ENCODE measurements at places on chromosomes 11 and 22. TPM values are rescaled to one million over a fixed set of nuclear protein-coding genes. Genes with fewer than 3 reads are reported as not detected.

GRCh38 chr11:27274854-27275395 lies 88.1 kb downstream of the CCDC34 start:
- no peak overlapping the region for H3K4me3 ChIP-seq
- H3K36me3 ChIP-seq, result no peaks in the 10 kb centered on the region
- H3K4me1 ChIP-seq, result no peaks in the 10 kb centered on the region
- no peak overlapping the region for H3K27ac ChIP-seq
- H3K27me3 ChIP-seq, result no peaks in the 10 kb centered on the region

- no peak overlapping the region for H3K27ac ChIP-seq
- DNase-seq, result no peak
- no peaks in the 10 kb centered on the region for H3K27me3 ChIP-seq
- no peaks in the 10 kb centered on the region for H3K36me3 ChIP-seq
- H3K4me3 ChIP-seq, result no peak overlapping the region
Observed at GRCh38 chr11:65254724-65255123, 7.0 kb upstream of the POLA2 start.

Gene AMOTL1
- 18.3 TPM for total RNA-seq

DNA sequence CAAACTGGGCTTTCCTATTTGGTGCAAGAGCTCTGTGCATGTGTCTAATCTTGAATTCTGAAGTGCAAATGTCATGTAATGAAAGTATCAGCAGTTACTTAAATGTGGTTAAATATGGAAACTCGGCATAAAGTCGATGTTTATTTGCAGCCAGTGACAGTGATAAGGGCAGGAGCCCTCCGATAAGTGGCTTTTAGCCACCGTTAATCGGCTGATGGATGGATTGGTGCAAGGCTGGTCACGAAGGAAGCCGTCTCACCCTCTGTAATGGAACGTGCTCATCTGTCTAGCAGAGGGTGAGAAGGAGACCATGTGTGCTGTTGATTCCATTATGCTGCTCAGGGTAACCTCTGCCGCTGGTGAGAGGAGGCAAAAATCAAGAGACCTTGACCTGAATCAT lies 121.8 kb upstream of the PAX6 start:
- no peak overlapping the region for H3K4me3 ChIP-seq
- no peak for DNase-seq
- no peak overlapping the region for H3K27ac ChIP-seq
- H3K27me3 ChIP-seq, result no peaks in the 10 kb centered on the region
- H3K4me1 ChIP-seq, result no peaks in the 10 kb centered on the region
- H3K36me3 ChIP-seq, result no peaks in the 10 kb centered on the region

Gene KDM4D
- 0.27 TPM for total RNA-seq

DNA sequence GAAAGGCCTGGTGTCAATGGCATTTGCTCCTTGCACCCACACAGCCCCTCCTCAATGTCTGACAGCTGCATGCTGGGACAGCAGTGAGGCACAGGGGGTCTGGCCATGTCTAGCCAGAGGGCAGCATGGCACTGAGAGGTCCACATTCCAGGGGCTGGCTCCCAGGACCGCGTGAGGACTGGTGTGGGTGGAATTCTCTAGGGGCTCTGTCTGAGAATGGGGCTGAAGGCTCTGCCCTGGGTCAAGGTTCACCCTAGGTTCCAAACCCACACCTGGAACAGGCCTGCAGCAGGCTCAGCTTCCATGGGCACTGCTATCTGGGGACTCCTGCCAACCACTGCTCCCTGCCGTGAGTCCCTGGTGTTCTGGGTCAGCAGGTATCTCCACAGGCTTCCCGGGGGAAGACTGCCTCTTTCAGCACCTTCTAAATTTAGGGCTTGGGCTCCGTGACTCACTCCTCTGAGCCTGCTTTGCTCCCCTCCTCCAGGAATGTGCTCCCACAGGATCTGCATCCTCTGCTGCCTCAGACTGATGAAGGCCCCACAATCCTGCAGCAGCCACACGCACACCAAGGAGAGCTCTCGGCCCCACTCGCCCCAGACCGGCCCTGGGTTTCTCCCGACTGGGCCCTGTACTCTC lies 4.2 kb downstream of the STARD10 start:
- H3K27me3 ChIP-seq, result no peaks in the 10 kb centered on the region
- no peaks in the 10 kb centered on the region for H3K36me3 ChIP-seq
- no peak overlapping the region for H3K4me3 ChIP-seq
- DNase-seq, result no peak
- peaks cover 14% of the 10 kb centered on the region for H3K4me1 ChIP-seq
- no peak overlapping the region for H3K27ac ChIP-seq

Gene CHRM4
- total RNA-seq, result not detected

- no peak overlapping the region for H3K4me3 ChIP-seq
- H3K27ac ChIP-seq, result no peak overlapping the region
- H3K4me1 ChIP-seq, result no peaks in the 10 kb centered on the region
- no peaks in the 10 kb centered on the region for H3K36me3 ChIP-seq
Observed at GRCh38 chr11:102933627-102934026, 21.9 kb downstream of the MMP13 start.

- H3K36me3 ChIP-seq, result no peaks in the 10 kb centered on the region
- no peaks in the 10 kb centered on the region for H3K27me3 ChIP-seq
- H3K27ac ChIP-seq, result no peak overlapping the region
- no peak for DNase-seq
Observed at GRCh38 chr22:49599691-49600455, 227.8 kb downstream of the BRD1 start.

DNA sequence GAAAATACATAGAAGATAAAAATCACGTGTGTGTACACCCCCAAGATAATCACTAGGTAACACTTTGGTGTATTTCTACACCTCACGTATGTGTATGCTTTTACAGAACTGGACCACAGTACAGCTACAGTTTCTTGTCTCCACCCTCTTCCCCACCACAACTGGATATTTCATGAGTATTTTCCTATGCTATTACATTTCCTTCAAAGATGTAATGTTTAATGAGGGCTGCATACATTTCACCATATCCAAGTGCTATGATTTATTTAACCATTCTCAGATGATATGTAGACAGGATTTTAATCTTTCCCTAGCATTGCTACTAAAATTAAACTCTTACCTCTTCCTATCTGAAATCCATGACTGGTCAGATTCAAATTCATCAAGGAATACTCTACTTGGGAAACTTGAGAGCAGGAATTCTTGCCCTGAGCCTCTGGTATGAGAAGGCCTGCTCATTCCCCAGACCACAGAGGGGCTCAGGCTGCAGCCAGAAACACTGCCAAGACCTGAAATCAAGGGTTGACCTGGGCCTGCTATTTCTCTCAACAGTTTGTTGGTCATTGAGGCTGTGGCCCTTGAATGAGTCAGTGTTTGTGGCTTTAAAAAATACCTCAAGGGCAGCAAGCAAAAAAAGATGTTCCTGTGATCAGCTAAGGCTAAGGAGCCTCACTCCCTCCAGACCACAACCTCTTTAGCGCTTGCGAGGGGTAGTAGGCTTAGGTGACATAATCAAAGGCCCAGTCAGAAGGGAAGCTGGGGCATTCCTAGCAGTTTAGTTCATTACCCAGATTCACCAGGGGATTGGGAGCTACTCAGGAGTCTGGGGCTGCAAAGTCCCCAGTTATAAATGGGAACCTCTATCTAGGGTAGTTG lies 55.5 kb downstream of the ABTB2 start:
- no peaks in the 10 kb centered on the region for H3K4me1 ChIP-seq
- no peaks in the 10 kb centered on the region for H3K36me3 ChIP-seq
- no peaks in the 10 kb centered on the region for H3K27me3 ChIP-seq
- no peak overlapping the region for H3K4me3 ChIP-seq
- H3K27ac ChIP-seq, result no peak overlapping the region

- no peak overlapping the region for H3K27ac ChIP-seq
- no peak for DNase-seq
- H3K4me3 ChIP-seq, result no peak overlapping the region
Observed at GRCh38 chr22:17700778-17701177, 62.2 kb downstream of the BCL2L13 start.

DNA sequence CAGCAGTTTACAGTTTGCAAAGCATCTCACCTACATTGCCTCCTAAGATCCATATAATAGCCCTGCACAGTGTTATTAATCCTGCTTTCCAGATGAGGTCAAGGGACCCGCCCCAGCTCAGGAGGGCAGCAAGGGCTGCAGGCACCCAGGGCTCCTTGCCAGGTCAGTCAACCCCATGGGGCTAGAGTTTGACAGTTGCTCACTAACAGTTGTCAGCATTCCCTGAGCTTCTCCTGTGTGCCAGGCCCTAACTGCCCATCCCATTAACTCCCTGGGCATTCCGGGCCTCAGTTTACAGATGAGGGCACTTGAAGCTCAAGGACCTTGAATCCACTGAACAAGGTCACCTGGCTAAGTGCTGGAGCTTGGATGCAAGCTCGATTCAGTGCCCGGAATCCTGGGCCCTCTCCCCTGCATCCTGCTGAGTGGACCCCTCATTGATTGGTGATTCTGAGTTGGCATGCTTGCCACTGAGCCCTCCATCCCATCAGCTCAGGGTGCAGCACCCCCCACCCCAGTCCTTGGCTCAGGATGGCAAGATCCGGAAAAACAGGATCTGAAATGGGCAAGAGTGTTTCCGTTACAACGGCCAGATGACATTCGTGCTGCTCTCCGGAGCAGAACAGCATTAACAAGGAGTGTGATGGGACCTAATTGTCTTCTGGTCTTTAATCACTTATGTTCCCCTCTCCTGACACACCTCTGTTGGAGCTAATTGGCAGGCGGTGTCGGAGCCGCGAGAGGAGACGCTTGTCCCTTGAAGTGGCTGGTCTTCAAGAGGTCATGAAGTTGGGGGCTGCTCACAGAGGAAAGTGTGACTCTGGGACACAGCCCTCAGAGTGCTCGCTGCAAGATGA lies 87.4 kb upstream of the SHISAL1 start:
- no peaks in the 10 kb centered on the region for H3K36me3 ChIP-seq
- no peaks in the 10 kb centered on the region for H3K27me3 ChIP-seq
- peak; percentile 1 for DNase-seq
- H3K27ac ChIP-seq, result no peak overlapping the region
- H3K4me3 ChIP-seq, result no peak overlapping the region

Gene FAM227A
- total RNA-seq, result 0.27 TPM

Gene NAALADL1
- not detected for total RNA-seq

DNA sequence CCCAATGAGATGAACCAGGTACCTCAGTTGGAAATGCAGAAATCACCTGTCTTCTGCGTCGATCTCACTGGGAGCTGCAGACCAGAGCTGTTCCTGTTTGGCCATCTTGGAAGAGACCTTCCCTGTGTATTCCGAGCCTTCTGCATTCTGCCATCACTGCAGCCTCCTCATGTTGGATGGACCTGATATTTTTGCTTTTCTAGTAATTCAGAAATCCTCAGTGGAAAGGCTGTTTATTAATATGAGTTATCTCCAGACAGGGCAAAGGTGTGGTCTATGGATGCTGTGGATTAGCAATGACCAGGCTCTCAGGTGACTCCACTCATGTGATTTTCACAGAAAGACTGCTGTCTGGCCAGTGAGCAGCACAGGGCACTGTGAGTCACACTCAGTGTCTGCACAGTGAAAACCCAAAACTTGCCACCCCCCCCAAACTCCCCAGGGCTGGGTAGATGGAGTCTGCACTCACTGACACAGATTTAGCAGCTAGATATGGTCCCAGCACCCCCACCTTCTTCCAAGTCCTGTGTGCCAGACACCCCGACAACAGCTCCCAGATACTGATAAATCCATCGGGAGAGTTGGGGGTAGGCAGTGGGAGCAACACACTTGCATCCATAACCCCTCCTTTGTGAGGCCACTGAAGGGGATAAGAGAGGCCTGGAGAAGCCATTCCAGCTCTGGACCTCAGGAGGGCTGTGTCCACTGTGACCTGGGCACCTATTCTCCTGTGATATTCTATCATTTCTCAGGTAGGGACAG lies 75.2 kb upstream of the TOP3B start:
- DNase-seq, result no peak
- H3K4me1 ChIP-seq, result no peaks in the 10 kb centered on the region
- no peaks in the 10 kb centered on the region for H3K36me3 ChIP-seq
- no peak overlapping the region for H3K4me3 ChIP-seq
- peaks cover 4% of the 10 kb centered on the region for H3K27me3 ChIP-seq
- no peak overlapping the region for H3K27ac ChIP-seq

DNA sequence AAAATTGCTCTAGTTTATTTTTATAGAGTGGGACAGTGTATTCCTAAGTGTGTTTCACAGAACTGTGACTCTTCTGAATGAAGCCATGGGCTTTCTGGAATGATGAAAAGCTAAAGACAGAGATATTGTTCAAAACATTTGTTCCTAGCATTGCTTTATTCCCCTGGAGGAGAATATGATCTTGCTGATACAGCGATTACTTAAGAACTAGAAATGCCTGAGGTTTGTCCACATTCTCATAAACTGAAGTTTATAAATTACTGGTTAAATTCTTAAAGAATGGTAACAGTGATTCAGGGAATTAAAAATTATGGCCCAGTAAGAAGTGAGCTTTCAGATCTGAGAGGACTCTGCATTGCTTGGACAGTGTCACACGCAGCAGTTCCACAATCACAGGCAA lies 690.3 kb downstream of the FAM181B start:
- DNase-seq, result no peak
- no peak overlapping the region for H3K27ac ChIP-seq
- no peak overlapping the region for H3K4me3 ChIP-seq
- no peaks in the 10 kb centered on the region for H3K4me1 ChIP-seq
- no peaks in the 10 kb centered on the region for H3K36me3 ChIP-seq
